ENCODE measurements at places on chromosomes 11 and 22.
A peak's percentile ranks its signal among the peaks of the same experiment; 100 is the strongest.

GRCh38 chr11:103897160-103897936 is 139.1 kb upstream of the DDI1 start:
- peak; percentile 25 for DNase-seq

DNA sequence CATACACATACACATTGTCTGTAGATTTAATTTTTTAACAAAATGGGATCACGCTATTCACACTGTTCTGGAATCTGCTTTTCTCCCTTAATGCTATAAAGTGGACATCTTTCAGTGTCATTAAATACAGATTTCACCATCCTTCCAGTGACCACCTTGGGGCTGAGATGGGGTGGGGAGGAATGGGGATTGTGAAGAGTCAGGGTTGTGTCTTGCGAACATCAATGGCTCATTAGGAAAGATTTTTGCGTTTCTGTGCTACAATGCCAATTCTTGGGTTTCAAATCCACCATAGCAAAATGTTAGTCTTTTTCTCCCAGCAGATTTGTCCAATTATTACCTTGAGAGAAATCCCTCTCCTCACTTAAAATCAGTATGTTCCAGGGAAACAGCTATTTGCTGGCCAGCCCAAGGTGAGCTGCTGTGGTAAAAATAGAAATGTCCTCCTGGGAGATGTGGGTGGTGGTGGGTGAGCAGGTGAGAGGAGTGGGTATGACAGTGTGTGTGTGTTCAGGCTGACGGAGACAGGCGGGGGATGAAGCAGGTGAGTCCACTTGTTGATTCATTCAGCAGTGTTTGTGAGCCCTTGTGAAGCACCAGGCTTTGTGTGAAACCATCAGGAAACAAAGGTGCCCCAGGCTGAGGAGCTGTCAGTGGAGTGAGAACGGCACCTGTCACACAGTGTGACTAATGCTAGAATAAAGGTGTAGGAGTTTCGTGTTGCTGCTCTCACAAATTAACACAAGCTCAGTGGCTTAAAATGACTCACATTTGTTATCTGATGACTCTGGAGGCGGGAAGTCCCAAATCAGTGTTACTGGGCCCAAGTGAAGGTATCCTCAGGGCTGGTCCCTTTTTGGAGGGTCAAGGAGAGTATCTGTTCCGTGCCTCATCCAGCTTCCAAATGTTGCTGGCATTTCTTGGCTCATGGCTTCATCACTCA is 1.7 kb upstream of the CBX6 start:
- no peak for DNase-seq

- DNase-seq, result no peak
These were observed 7.0 kb downstream of the GRAMD4 start for GRCh38 chr22:46626911-46627805.

- DNase-seq, result no peak
These were observed 12.2 kb downstream of the FAT3 start for GRCh38 chr11:92236856-92237255.

DNA sequence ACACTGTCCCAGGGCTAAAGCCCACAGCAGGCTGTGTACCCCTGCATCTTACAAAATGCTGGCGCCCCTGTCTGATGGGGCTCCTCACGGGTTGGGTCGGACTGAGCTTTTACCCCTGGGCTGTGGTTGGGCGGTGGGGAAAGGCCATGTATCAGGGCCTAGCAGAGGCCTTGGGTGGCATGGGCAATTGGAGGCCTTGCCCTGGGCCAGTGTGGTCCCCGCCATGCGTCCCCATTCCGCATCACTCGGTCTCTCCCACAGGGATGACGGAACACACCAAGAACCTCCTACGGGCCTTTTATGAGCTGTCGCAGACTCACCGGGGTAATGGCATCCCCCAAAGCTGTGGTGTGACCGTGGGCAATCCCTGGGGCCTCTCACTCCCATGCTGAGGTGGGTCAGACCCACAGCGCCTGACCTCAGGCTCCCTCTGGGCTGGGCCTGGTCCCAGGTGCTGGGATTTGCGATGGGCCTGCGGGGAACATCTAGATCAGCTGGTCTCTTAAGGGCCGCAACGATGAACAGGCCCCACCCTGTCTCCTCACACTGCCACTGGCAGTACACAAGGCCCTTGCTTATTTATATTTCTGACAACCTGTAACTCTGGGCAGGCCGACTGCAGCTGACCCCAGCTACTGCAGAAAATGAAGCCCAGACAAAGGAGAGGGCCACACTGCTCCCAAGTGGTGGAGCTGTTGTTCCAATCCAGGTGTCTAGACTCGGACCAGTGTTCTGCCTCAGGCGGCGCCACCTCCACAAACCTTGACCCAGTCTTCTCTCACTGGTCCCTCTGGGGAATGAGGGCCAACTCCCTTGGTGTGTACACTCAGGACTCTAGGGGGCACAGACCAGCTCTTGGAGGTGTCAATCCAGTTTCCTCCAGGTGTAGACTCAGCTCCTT is 12.3 kb downstream of the SLC16A8 start:
- DNase-seq, result no peak

DNA sequence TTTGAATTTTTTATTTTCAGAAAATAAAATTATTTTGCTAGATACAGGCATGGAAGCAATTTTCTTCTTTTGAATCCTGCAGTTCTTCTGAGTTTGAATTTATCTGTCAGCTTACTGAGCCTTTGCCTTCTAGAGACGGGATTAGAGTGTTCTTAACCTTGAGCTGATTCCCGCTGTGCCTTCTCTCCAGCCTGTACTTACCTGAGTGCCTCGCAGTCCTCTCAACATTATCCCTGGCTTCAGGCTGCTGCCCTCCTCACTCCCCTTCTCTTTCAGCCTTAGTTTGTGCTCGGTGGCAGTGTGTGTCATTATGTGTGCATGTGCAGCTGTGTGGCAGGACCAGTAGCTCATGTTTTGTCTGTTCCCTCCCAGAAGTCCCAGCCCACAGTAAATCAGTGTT is 24.3 kb downstream of the OSBP2 start:
- DNase-seq, result no peak

DNA sequence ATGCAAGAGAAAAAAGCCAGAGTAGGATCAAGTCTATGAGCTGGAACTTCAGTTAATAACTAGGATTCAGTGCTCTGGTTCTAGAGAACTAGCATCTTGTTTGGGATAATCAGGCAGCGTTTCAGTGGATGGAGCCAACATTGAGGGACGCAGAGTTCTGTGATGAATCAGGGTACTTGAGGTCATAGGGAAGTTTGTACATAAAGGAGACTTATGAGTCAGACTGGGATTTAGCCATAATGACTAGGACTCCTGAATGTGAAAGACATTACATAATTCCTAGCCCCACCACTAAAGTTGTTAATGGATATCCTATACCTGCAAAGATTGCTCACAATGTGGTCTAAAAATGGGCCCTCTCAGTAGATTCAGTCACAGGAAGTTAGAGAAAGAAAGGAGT is 6.8 kb downstream of the SLN start:
- no peak for DNase-seq

- DNase-seq, result no peak
These were observed 522.8 kb upstream of the LUZP2 start for GRCh38 chr11:23974051-23974450.

GRCh38 chr11:123413636-123414035 is 16.4 kb upstream of the GRAMD1B start:
- DNase-seq, result no peak

GRCh38 chr11:11370255-11370961 is 17.4 kb upstream of the CSNK2A3 start:
- no peak for DNase-seq

GRCh38 chr11:11089805-11090204 is 232.0 kb upstream of the ZBED5 start:
- no peak for DNase-seq

- no peak for DNase-seq
These were observed 10.0 kb downstream of the NCAM1 start for GRCh38 chr11:112971195-112971594.

DNA sequence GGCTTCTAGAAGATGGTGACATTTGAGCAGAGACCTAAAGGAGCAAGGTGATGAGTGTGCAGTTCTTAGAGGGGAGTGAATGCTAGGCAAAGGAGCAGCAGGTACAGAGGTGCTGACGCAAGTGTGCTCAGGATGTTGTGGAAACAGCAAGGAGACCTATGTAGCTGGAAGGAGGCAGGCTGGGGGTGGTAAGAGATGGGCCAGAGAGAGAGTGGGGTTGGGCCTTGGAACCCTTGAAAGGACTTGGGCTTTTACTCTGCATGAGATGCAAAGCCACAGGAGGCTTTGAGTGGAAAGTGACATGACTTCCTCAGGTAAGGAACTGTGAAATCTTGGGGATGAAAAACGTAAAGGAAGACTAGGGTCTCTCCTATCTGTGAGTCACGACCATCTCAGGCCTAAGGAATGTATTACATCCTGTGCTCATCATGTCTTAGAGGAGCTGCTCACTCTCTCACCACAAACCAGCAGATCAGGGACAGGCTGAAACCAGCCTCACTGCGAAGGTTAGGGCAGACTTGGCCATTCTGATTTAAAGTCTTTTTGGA is 65.4 kb downstream of the MICAL2 start:
- DNase-seq, result no peak

GRCh38 chr22:37545703-37546436 is 14.4 kb upstream of the CDC42EP1 start:
- no peak for DNase-seq

- no peak for DNase-seq
These were observed 35.2 kb downstream of the NARS2 start for GRCh38 chr11:78539506-78539905.

- DNase-seq, result no peak
These were observed 1655.2 kb downstream of the LRRC4C start for GRCh38 chr11:39804271-39804670.

- DNase-seq, result no peak
These were observed 53.1 kb downstream of the THAP12 start for GRCh38 chr11:76327756-76328388.

DNA sequence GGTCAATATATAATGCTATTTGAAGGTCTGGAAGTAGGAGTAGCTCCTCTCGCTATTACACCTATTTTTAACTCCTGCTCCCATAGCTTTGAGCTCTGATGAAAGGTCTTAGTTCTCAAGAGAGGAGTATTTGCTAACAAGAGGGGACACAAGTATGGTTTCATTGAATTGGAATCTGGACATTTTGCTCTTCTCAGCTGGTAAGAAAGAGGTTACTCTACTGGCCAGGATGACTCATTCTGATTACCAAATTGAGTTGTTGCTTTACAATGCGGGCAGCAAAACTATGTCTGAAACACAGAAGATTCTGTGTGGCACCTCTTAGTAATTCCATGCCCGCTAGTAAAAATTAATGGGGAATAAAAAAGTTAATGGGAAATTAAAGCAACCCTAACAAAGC is 63.6 kb upstream of the EP300 start:
- DNase-seq, result no peak

GRCh38 chr11:93542811-93543229 is 371 bp downstream of the SMCO4 start:
- DNase-seq, result no peak
